AML-193 (cell line): ENCODE measurements at places on chromosomes 6 and 20.

DNA sequence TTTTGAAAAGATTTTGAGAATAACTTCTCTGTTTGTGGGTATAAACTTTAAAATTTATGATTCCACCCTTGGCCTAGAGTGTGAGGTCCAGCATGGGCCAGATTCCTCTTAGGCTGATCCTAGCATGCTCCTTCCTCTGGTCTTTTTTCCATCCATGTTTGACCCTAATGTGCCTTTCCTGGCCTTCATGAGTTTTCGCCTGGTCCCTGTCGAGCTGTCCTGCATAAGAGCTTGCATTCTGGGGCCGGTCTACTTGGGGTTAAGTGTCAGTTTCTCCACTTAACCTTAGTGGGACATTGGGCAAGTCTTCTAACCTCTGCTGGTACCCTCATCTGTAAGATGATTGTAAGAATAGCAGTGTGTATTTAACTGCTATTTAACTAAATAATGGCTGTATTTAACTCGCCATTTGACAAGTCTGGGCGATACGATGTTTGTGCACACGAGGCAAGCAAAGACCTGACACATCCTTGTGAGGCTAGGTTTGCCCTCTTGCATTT is 40.7 kb upstream of the TAGAP start:
- DNase-seq, result no peak

DNA sequence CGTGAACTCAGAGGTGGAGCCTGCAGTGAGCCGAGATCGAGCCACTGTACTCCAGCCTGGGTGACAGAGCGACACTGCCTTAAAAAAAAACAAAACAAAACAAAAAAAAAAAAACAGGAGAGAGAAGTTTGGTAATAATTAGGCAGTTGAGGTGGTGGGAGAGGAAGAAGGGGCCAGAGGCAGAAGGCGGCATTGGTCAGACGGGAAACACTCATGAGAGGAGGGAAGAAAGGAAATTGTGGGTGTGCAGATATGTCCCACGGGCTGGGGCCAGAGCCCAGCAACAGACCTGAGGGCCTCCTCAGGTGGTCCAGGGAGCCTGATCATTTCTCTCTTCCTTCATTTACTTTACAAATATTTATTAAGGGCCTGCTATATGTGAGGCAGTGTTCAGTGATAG is 20.0 kb downstream of the SULF2 start:
- no peak for DNase-seq

GRCh38 chr6:63643862-63644261 is 8.3 kb downstream of the PHF3 start:
- DNase-seq, result peak; percentile 41

GRCh38 chr6:144469144-144469575 is 184.0 kb downstream of the UTRN start:
- DNase-seq, result no peak

GRCh38 chr20:32792316-32792715 is 27.4 kb upstream of the MAPRE1 start:
- no peak for DNase-seq

DNA sequence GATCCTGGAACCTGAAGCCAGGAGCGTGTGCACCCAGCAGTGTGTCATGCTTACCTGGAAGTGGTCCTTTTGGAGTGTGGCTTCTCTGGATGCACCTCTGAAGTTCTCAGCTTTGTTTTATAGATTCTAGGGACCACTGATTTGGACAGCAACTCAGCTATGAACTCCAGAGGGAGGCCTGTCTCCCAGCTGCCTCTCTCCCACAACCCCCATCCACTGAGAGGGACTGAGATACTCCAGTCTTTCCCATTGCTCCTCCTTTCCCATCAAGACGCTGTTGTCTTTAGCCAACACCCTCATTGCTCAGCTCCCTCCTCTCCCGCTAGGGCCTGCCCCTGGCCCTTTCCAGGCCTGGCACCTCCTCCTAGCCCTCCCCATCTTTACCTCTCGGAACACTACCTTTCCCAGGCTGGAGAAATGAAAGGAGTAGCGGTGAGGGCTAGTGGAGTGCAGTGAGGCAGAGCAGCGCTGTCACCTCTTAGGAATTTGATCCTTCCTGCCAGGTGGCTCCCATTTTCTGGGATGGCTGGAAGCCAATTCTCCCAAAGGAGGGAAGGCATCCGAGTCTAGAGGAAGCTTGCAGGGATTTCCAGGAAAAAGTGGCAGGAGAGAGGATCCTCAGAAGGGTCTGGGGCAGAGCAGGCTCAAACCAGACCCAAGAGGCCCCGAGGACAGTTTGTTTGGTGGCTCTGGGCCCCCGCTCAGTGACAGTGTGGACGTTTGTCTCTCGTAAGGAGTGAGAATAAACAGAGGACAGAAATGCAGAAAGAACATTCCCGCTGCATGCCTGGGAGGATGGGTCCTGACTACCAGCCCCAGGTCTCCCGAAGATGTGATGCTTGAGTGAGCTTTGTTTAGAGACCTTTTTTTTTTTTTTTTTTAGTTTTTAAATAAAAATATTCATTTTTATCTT is at the start of gene LRRN4:
Gene LRRN4 (minus strand): TSS at position 285 of the 913 bp plus-strand sequence. CDS start 1,261 bp downstream, outside the sequence.
- no peak for DNase-seq

- no peak for DNase-seq
Measured at GRCh38 chr6:16836144-16836981, 75.1 kb upstream of the ATXN1 start.

GRCh38 chr20:41510847-41511450 is 107.2 kb downstream of the CHD6 start:
- no peak for DNase-seq

DNA sequence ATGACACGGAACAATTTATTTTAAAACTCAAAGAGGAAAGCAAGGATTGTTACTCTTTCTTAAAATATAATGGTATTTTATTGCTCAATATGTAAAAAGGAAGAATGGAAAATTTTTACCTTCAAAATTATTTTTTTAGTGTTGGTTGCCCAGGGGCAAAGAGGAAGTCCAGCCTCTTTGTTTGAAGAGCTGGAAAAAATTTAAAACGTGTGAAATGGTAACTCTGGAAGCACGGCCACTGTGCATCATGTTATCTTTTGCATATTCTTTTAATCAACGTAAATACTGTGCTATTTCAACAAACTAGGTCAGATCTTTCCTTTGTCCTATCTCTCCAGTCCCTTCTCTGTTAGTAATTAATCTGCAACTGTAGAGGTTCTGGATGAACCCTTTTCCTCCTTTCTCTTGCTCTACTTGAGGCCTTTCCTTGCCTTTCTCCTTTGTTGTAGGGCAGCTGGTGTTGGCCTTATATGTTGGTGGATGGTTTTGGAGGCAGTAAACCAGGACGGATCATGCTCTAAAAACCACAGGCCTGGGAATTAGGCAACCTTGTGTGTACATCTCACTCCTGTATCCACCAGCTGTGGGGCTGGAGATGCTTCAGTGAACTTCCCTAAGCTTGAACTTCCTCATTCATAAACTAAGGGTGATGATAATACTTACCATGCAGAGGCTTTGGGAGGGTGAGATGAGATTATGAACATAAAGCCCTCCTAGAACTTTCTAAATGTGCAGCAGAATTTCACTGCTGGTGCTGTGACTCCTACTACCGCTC is 143.3 kb downstream of the PRL start:
- DNase-seq, result peak; percentile 27

DNA sequence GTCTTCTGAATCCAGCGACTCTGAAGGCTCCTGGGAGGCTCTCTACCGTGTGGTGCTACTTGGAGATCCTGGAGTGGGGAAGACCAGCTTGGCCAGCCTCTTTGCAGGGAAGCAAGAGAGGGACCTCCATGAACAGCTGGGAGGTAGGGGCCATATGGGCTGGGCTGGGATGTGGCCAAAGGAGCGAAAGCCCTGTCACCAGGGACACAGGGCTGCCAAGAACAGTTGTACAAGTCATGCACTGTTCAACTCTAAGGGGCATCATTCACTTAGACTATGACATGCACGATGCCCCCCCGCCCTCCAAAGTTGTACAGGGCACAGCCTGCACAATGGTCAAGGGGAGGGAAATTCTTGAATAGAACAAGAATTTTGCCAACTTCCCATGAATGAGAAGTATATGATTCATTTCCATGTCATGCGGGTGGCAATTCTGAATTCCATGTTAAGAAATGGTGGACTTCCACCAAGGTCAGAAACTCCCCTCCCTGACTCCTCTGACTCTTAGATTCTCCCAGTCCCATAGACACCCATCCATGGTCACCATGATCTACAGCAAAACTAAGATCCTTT is 1.6 kb downstream of the REM1 start:
- DNase-seq, result no peak

DNA sequence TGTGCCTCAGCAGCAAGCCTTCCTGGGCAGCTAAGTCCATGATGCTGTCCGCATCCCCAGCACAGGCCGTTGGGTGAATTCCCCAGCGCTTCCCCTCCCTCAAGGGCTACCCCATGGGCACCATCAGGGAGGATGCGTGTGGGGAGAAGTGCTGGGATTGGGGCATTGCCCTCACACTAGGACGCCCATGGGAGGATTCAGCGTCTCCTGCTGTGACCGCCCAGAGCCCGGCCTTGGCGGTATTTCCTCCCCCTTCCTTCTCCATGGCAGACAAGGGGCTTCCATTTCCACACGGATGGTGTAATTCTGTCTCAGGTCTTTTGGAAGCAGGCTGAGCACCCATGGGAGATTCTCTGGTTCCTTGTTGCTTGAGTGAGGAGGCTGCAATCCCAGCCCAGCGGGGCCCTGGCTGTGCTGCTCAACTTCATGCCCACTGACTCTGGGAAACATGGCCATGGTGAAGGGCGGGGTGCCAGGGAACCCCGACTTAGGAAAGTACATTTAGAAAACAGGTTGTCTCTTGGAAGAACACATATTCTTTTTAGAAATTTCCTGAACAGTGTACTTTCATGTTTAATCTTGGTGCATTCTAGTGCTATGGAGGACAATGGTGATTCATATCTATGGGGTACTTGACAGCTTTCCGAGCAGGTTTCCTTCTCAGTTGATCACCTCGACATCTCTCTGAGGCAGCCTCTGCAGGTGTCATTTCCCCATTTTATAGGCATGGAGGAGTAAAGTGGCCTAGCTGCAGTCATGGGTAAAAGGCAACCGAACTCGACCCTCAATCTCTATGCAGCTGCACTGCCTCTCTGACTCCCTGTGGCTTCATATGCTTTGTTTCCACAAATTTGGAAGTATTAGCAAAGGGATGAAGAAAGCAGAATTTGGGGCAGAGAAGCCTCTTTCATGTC is 178.2 kb upstream of the CST7 start:
- no peak for DNase-seq

- DNase-seq, result no peak
Measured at GRCh38 chr6:123838505-123839234, 35.0 kb downstream of the NKAIN2 start.

DNA sequence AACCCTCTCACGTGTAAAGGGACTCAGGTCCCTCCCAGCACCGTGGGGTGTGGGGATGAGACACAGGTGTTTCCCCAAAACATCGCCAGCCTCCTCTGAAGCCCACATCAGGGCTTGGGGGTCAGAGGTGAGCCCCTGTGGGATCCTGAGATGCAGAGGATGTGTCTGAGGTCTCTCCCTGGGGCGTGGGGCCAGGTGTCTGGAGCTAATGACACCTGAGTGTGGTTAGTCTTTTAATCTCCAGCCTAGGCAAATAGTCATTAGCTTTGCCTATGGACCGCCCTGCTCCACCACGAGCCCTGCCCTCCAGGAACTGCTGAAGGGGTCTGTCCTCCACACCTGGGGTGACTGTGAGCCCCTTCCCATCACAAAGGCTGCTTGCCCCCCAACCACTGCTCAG is 1.7 kb downstream of the SRMS start:
- DNase-seq, result no peak

DNA sequence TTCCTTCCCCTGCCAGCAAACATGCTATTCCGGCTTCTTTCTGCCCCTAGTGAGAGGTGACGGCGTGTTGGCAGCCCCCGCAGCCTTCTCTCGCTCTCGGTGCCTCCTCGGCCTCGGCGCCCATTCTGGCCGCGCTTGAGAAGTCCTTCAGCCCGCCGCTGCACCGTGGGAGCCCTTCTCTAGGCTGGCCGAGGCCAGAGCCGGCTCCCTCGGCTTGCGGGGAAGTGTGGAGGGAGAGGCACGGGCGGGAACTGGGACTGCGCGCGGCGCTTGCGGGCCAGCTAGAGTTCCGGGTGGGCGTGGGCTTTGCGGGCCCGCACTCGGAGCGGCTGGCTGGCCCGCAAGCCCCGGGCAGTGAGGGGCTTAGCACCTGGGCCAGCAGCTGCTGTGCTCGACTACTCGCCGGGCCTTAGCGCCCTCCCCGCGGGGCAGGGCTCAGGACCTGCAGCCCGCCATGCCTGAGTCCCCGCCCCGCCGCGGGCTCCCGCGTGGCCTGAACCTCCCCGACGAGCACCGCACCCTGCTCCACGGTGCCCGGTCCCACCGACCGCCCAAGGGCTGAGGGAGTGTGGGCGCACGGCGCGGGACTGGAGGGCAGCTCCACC is 20.0 kb upstream of the PXDC1 start:
- DNase-seq, result no peak

GRCh38 chr6:122803171-122803661 is 14.2 kb downstream of the SMPDL3A start:
- DNase-seq, result no peak

DNA sequence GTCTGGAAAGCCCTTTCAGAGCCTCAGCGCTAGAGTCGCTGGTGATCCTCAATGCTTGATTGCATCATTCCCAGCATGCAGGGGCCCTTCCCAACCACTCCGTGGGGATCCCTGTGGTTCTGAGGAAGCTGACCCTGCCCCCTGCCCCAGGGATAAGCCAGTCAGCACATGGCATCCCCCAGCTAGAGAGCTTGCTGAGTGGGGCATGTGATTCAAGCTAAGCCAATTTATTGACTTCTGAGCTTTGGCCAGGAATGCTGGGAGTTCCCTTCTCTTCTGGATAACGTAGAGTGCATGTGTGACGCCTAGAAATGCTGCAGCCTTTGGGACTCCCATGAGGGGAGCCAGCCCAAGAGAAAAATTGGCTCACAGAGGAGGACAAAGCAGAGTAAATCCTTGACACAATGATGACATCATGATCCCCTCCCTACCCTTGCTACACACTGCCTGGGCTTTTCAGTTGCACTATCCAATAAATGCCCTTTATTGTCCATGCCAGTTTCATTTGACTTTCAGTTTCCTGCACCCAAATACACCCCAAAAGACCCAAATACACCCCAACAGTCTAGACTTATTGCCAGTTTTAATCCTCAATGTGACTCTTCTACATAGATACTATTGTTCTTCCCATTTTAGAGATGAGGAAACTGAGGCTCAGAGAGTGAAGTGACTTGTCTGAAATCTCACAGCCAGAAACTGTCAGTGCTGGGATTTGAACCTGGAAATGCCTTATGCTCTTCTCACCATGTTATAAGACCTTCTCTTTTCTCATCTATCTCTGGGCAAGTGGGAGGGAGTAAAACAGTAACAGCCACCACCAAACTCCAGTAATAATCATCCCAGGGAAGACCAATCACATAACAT is 34.3 kb downstream of the KCNB1 start:
- no peak for DNase-seq

- DNase-seq, result no peak
Measured at GRCh38 chr6:17724341-17724740, 17.6 kb upstream of the NUP153 start.

GRCh38 chr20:10902576-10903282 is 228.9 kb upstream of the JAG1 start:
- no peak for DNase-seq

DNA sequence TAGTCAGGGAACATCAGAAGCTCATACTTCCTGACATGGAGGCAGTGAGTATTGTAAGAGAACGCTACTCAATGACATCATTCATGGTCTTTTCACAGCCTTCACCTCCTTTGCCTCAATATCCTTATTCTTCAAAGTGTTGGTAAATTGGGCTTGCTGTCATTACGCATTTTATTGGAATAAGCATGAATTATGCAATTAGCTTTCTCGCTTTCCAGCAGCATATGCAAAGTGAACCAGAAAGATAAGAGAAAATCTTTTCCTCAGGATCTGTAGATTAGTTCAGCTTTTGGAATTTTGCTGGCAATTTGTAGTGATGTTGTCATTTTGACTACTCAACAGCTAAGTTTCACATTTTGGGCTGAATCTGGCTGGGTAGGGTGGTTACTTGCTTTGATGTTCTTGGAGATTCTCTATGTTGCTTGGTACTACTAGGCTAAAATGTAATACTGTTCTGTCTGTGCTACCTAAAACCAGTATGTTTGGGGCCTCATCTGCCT is 1012.1 kb downstream of the KIF16B start:
- no peak for DNase-seq
